ENCODE measurements at places on chromosomes 3 and 15.

DNA sequence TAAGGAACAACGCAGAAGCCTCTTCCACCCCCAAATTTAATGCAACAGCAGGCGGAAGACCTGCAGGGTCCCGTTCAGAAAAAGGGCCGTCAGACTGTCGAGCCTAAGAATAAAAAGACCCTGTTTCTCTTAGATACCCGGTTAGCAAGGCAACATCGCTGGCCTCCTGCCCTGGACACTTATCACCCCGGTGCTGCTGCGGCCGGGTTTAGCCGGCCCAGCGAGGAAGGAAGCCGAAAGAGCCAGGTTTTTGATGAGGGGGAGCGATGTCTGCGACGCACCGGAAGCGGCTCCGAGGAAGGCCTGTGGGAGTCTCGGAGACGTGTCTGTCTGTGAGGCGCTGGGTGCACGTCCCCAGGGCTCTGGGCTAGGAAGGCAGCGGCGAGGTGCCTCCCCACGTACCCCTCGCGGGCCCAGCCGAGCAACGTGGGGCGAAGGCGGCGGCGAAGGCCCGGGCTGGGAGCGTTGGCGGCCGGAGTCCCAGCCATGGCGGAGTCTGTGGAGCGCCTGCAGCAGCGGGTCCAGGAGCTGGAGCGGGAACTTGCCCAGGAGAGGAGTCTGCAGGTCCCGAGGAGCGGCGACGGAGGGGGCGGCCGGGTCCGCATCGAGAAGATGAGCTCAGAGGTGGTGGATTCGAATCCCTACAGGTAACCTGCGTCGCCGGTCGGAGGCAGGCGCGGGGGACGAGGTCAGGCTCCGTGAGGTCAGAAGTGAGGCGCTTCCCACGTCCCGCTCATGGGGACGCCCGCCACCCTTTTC, at the start of gene UBA5:
UBA5 (plus strand) TSS at position 278 of the 759 bp plus-strand sequence; CDS start at position 487, 209 bp downstream.
- DNase-seq = peak; percentile 74

- DNase-seq = no peak
Measured at GRCh38 chr3:184914628-184915027, 102.7 kb downstream of the VPS8 start.

DNA sequence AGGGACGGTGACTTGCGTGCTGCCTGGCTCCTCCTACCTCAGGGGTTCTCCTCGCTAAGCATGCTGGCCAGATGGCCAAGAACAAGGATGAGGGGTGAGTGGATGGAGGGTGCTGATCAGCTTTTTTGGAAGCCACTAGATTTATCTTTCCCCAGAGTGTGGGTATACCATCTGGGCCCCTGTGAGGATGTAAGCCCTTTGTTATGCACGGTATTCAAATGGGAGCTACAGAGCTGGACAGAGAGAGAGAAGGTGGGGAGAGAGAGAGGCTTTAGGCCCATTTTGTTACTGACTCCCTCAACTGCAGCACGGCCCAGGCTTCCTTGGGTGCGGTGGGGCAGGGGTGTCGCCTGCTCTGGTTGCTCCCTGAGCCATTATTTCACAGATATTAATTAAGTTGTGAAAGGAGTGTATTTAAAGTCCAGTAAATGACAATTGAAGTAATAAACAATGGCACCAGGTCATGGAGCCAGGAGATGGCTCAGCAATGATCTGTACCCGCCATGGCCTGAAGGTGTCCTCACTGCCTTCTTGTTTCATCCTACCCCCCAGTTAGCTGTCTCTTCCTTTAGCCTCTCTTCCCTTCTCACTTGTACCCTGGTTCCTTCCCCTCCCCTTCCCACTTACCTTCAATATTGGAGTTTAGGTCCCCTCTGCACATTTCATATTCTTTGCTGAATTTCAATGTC, 158.0 kb downstream of the CLSTN2 start:
- no peak for DNase-seq

- no peak for DNase-seq
Measured at GRCh38 chr3:98259707-98260106, 4.3 kb upstream of the OR5H6 start.

DNA sequence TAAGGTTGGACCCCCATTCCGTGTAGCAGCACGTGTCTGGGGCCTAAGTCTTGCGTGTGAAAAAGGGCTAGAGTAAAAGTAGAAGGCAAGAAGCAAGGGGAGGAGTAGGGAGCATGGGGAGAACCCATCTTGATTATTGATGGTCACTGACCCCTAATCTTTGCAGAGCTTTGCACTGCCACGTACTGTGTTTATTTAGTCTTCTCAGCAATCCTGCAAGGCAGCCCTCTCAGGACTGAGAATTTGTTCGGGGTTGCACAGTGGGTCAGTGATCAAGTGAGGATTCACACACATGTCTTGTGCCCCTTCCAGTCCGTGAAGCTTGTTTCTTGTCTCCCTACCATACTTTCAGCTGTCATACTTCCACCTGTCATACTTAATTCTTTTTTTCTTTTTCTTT, 7.2 kb downstream of the SEMA4B start:
- no peak for DNase-seq

GRCh38 chr15:76208786-76209424, 102.4 kb downstream of the ETFA start:
- DNase-seq = no peak

DNA sequence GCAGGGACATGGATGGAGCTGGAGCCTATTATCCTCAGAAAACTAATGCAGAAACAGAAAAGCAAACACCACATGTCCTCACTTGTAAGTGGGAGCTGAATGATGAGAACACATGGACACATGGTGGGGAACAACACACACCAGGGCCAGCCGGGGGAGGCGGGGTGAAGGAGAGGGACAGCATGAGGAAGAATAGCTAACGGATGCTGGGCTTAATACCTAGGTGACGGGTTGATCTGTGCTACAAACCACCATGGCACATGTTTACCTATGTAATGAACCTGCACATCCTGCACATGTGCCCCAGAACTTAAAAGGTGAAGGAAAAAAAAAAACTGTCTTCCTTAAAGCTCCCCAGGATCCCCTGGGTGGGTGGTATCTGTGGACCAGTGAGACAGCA, 87.1 kb downstream of the ADAMTS17 start:
- no peak for DNase-seq

- no peak for DNase-seq
Measured at GRCh38 chr15:33454996-33455395, 144.2 kb downstream of the RYR3 start.

DNA sequence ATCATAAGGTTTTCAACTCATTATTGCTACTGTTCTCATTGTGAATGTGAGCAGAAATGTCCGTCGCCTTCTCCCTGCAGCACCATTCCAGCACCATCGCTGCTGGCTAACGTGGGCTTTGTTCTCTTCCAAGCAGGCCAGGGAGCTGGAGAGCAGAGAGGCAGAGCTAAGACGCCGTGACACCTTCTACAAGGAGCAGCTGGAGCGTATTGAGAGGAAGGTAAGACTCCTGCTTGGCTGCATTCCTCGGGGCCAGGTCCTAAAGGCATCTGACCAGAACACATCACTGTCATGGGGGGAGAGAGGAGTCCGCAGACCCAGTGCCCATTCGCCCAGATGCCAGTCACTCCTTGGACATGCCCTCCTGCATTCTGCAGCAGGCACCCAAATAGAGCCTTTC, 130.4 kb upstream of the PLXNA1 start:
- no peak for DNase-seq

- DNase-seq = no peak
Measured at GRCh38 chr3:136465296-136465695, 215.2 kb downstream of the PCCB start.

GRCh38 chr15:85690561-85691231, 104.0 kb downstream of the KLHL25 start:
- no peak for DNase-seq

DNA sequence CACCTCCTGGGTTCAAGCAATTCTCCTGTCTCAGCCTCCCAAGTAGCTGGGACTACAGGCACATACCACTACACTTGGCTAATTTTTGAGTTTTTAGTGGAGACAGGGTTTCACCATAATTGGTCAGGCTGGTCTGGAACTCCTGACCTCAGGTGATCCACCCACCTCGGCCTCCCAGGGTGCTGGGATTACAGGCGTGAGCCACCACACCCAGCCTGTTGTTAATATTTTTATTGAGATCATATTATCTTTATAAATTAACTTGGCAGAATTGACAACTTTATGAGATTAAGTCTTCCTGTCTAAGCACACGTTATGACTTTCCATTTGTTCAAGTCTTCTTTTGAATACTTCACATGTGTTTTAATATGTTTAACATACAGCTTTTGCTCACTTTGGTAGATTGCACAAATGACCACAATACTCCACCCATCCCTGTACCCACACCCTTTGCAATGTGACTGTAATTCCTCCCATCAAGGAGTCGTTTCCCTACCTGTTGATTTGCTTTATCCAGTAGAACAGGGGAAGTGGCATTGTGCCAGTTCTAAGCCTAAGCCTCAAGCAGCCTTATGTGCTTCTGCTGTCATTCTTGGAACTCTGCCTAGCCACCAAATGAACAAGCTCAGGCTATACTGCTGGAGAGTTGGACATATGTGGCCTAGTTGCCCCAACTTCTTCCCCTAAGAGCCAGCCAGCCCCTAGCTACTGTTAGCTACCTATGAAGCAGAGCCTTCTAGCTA, 8.2 kb downstream of the XYLB start:
- DNase-seq = peak; percentile 31

DNA sequence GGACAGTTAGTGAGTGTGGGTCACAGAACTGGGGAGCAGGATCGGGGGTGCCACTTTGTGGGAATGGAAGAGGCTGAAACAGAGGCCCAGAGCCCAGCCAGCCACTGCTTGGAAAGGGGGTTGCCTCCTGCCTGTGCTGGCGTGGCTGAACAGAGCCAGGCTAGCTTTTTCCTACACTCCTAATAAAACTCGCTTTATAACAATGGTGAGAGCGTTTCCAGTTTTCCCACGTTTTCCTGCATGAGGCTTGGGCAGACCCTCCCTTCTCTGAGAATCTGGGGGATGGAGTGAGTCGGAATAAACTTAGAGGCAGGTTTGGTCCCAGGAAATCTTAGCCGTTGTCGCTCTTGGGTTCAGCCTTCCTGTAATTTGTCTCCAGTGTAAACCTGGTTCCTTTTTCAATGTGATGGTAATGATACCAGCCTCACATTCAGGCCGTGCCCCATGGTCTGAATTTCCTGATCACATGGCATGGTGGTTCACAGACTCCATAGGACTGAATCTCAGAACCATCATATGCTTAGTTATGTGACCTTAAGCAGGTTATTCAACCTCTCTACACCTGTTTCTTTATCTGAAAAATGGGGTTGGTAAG, 6.5 kb upstream of the FGD5 start:
- no peak for DNase-seq

GRCh38 chr3:105339946-105340345, 26.8 kb upstream of the ALCAM start:
- no peak for DNase-seq

- no peak for DNase-seq
Measured at GRCh38 chr3:129645286-129645685, 38.8 kb upstream of the PLXND1 start.

DNA sequence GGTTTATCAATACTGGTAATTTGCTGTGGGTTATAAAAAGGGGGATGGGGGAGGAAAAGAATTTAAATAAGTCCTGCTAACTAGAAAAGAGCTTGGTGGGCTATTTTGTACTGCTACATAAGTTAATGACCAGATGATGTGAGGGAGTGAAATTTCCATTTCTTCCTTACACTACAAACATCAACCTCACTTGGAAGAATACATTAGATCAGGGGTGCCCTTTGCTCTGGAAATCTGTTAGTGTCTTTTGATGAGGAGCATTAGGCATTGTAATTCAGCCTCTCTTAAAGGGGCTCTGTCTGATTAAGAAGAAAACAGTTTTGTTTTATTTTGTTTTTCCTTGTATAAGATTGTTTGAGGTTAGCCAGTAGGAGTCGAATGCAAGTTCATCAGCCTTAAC, 576.4 kb upstream of the TBL1XR1 start:
- no peak for DNase-seq

GRCh38 chr15:63634154-63634553, 37.0 kb downstream of the FBXL22 start:
- DNase-seq = no peak

- DNase-seq = no peak
Measured at GRCh38 chr3:64667138-64667537, 20.7 kb downstream of the ADAMTS9 start.

DNA sequence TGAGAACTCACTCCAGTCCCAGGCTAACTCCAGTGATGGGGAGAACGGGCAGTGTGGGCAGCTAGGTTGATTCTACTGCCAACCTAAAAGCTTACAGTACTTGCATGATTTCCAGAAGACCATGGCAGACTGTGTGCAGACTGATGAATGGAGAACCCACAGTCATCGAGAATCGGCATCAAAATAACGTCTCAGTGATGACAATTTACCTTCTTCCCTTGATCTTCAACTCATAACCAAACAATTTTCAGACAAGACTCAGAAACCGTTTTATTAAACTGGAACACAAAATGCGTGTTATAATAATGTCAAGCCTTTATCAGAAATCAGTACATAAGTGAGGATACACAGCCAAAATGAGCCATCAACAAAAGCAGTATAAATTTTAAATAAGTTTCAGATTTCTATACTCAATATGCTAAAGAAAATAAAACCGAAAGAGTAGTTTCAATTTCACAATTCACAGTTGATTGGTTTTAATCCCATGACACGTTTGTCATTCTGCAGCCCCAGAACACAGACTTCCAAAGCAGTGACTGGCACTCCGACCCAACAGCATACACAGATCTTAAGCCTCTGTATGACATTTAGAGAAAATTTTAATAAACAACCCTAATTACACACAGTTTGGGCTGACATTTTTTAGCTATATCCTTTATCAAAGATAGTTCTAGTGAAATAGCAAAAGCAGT, 54.5 kb downstream of the ZMAT3 start:
- DNase-seq = no peak

DNA sequence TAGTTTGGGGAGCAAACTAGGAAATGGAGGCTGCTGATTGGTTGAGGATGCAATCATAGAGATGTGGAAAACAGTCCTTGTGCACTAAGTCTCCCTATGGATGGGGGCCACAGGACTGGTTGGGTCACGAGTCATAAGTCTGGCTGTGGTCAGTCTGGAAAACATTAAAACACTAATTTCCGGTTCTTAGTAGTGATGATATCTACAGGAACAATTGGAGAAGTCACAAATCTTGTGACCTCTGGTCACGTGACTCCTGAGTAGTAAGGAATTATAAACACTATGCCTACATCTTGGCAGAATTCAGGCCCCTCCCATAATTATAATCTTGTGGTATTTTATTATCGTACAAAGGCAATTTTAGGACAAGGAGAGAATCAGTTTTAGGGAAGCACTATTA, 317.3 kb upstream of the ARPP21 start:
- no peak for DNase-seq

- DNase-seq = no peak
Measured at GRCh38 chr3:23372285-23372684, 169.2 kb downstream of the UBE2E2 start.

GRCh38 chr3:1235526-1236120, 142.8 kb downstream of the CNTN6 start:
- no peak for DNase-seq

GRCh38 chr15:80599359-80599758, 95.8 kb upstream of the ABHD17C start:
- DNase-seq = no peak

- no peak for DNase-seq
Measured at GRCh38 chr3:122091602-122092295, 36.6 kb downstream of the CD86 start.
